ENCODE measurements at places on chromosomes 6 and 20.

DNA sequence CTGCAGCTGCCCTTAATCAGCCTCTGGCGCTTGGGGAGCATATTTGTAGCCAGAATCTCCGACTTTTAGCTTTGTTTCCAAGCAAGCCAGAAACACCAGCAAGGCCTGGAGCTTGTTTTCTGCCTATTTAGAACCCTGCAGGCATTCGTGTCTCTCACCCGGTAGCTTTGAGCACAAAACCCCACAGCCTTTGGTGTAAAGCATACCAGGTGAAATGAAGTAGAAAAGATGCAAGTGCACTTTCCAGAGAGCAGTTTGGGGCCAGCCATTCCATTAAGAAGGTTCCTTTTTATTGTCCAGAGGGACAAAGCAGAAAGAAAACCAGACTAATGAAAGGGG is 736 bp downstream of the FAM217B start:
- DNase-seq, result no peak

- no peak for DNase-seq
Observed at GRCh38 chr20:52959125-52959524, 13.0 kb upstream of the TSHZ2 start.

DNA sequence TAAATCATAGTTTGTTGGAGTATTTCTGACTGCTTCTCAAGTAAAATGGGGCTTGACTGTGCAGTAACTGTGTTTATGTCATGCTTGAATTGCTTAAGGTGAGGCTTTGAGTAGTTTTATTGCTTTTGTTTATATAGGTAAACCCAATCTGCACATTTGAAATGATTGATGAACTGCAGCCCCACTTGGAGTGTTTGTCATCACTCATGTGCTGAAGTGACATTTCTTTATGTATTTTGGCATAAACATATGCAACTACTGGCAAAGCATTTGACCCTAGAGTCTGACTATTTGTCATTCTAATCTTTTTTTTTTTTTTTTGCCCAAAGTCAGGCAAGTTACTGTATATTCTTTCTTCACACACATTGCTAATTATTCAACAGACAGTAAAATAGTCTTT is 491.4 kb upstream of the POU3F2 start:
- DNase-seq, result no peak

DNA sequence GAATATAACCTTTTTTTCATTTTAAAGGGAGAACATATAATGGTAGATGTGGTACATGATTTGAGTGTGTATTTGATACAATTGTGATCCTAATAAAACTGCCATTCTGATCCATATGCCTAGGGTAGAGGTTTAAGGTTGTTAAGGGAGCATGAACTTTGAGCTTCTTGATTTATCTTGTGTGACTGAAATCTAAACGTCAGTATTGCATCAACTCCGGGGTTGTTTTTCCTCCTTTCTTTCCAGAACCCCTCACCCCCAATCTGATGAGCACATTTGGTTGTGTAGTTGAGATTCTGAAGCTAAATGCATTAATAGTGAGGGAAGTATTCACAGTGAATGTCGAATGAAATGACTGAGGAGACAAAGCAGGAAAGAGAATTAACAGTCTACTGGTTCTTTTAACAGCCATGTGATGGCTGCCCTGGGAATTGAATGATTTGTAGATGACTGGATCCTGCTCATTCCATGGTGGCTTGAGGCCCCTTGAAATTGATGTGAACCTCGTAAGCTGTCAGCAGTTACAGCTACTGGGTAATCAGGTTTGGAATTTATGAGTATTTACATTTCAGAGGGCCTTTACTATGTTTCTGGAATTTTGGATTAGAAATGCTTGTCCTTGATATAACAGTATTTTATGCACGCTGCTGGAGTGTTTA is 44.8 kb downstream of the FARS2 start:
- DNase-seq, result no peak

- DNase-seq, result no peak
Observed at GRCh38 chr20:64077876-64078551, 1.3 kb downstream of the RGS19 start.

GRCh38 chr6:157541618-157542413 is 160.8 kb downstream of the ZDHHC14 start:
- DNase-seq, result no peak

DNA sequence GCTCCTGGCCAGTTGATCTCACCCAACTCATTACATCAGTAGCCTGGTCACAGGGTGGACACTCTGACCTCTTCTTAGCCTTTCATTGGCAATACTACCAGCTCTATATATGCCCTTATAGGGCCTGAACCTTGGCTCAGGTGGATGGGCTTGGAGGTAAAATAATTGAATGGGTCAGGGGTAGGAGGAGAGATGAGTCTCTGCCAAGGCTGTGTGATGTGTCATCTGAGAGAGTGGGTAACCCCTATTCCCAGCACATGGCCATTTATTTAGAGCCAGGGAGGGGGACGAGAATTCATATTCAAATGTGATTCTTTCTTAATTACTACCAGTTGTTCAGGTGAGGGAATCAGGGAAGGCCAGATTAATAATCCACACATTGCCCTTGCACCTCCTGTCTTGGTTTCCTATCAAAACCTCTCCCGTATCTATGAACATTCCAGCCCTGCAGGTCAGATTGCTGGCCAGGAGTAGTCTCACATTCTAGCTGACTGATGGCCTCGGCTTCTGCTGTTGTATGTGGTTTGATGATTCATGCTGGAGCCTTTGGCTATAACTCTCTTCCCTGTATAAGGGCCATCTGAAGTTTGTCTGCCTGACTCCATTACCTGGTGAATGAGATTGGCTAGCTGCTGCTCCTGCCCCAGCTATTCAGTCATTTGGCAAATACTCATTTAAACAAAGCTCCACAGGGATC is 13.4 kb downstream of the C20orf173 start:
- DNase-seq, result no peak

DNA sequence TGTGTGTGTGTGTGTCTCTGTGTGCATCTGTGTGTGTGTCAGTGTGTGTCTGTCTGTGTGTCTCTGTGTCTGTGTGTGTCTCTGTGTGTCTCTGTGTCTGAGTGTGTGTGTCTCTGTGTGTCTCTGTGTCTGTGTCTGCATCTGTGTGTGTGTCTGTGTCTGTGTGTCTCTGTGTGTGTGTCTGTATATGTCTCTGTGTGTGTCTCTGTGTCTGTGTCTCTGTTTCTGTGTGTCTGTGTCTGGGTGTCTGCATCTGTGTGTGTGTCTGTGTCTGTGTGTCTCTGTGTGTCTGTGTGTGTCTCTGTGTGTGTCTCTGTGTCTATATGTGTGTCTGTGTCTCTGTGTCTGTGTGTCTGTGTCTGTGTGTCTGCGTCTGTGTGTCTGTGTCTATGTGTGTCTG is 207.8 kb downstream of the TAF4 start:
- DNase-seq, result no peak

GRCh38 chr6:141969201-141969600 is 163.5 kb upstream of the GJE1 start:
- no peak for DNase-seq

DNA sequence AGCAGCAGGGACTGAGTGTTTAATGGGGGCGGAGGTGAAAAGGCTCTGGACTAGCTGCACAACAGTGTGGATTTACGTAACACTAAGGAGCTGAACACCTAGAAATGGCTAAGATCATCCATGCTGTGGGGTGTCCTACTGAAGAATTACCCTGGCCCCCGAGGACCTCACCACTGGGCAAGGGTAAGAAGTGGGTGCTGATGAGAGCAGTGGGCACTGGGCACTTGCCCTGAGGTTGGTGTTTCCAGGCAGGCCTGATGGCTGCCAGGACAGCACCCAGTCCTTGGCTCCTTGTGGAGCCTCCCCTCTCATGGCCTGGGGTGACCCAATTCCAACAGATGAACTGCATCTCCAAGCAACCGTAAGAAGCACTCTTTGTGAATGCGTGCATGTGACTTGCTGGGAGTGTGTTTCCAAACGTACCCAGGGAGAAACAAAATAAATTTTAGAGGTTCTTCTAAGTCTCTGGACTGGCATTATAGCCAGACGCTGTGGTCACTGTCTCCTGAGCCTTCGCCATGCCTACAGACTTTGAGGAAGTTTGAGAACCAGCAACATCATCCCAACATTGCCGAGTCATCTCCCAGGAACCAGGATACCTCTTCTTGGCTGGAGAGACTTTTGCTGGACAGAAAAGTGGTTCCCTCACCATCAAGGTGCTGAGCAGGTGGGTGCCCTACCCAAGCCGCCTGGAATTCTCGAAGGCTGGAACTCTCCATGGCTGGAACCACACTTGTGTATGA is 245.9 kb downstream of the ERMARD start:
- no peak for DNase-seq

GRCh38 chr6:112480553-112480952 is 133.4 kb downstream of the RFPL4B start:
- DNase-seq, result no peak

- DNase-seq, result no peak
Observed at GRCh38 chr6:83860359-83860755, 868 bp downstream of the CYB5R4 start.

- DNase-seq, result no peak
Observed at GRCh38 chr6:149082320-149082719, 235.2 kb upstream of the TAB2 start.

- DNase-seq, result no peak
Observed at GRCh38 chr6:64672131-64672530, 1034.9 kb downstream of the EYS start.

- DNase-seq, result no peak
Observed at GRCh38 chr20:1666802-1667201, 9.2 kb upstream of the SIRPG start.

- DNase-seq, result no peak
Observed at GRCh38 chr6:137320271-137320670, 101.1 kb upstream of the IFNGR1 start.

DNA sequence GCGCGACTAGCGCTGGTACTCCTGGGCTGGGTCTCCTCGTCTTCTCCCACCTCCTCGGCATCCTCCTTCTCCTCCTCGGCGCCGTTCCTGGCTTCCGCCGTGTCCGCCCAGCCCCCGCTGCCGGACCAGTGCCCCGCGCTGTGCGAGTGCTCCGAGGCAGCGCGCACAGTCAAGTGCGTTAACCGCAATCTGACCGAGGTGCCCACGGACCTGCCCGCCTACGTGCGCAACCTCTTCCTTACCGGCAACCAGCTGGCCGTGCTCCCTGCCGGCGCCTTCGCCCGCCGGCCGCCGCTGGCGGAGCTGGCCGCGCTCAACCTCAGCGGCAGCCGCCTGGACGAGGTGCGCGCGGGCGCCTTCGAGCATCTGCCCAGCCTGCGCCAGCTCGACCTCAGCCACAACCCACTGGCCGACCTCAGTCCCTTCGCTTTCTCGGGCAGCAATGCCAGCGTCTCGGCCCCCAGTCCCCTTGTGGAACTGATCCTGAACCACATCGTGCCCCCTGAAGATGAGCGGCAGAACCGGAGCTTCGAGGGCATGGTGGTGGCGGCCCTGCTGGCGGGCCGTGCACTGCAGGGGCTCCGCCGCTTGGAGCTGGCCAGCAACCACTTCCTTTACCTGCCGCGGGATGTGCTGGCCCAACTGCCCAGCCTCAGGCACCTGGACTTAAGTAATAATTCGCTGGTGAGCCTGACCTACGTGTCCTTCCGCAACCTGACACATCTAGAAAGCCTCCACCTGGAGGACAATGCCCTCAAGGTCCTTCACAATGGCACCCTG is 1.6 kb downstream of the TPBG start:
- DNase-seq, result no peak

DNA sequence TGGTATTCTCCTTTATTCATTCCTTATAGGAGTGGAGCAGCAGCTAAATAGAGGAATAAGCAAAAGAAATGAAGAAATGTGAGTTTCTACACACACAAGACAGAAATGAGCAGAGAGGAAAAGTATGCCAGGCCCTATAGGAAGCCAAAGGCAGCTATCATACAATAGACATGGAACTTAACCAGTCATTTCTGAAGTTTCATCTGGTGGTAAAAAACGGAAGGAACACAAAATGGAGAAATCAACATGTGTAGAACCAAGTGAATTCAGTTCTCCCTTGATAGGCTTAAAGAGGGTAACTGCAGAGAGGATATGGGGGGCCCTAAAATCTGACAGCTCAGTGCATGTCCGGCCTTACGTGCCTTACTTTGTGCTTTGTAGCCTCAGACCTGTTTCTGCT is 44.6 kb downstream of the TSBP1 start:
- DNase-seq, result no peak

- no peak for DNase-seq
Observed at GRCh38 chr6:1018041-1018440, 293.9 kb upstream of the FOXQ1 start.

DNA sequence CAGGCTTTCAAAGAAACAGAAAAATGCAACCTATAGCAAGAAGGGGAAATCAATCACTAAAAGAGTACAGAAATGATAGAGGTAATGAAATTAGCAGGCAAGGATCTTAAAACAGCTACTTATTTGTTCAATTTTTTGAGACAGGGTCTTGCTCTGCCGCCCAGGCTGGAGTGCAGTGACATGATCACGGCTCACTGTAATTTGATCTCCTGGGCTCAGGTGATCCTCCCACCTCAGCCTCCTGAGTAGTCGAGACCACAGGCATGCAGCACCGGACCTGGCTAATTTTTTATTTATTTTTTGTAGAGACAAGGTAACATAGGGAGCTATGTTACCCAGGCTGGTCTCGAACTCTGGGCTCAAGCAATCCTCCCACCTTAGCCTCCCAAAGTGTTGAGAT is 21.6 kb downstream of the TFB1M start:
- no peak for DNase-seq

DNA sequence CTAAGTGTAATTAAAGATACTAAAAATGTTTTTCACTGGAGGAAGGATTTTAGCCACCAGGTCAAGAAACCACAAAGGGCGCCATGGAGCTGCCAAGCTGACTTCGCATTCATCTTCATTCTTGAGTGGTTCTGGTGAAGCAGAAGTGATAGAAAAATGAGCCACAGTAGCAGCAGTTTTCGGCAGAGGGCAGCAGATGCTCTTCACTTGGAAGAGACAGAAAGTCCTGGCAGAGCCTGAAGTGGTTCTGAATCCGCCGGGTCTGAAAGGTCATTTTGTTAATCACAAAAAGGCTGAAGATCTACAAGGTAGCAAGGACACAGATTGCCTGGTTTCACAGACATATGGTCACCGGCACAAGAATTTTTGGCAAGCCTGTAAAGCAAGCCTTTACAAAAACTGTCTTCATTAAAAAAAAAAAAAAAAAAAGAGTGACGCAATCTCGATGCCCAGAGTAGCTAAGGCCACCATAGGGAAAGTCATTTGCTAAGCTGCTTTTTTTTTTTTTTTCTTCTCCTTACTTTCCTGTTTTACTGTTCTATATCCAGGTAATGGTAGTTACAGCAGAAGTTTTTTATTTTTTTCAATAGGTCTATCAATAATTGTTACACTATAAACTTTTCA is 345.1 kb upstream of the AGPAT4 start:
- no peak for DNase-seq

DNA sequence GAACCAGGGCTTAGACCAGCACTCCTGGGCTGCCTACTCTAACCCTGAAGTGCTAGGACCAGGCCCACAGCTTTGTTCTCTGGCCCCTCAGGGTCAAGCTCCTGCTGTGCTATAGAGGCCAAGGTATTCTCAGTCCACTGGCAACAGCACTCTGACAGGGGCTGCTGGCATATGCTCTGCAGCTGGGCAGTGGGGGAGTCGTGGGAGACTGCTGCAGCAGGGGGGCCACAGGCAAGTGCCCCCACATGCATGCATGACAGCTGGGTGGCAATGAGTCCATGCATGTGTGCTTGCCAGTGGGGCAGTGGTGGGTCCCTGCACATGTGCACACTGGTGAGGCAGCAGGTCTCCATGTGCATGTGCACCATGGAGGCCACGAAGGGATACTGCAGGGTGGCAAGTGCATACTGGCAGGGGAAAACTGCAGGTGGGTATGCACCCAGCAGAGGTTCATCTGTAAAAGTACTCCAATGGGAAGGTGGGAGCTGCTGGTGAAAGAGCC is 364.9 kb upstream of the IRAK1BP1 start:
- DNase-seq, result no peak

GRCh38 chr6:81172056-81172740 is 580.3 kb downstream of the TENT5A start:
- DNase-seq, result no peak

GRCh38 chr6:132456700-132457143 is 55.4 kb upstream of the MOXD1 start:
- no peak for DNase-seq

Measured in D721Med (cell line).